ENCODE measurements at places on chromosomes 16 and 17.

DNA sequence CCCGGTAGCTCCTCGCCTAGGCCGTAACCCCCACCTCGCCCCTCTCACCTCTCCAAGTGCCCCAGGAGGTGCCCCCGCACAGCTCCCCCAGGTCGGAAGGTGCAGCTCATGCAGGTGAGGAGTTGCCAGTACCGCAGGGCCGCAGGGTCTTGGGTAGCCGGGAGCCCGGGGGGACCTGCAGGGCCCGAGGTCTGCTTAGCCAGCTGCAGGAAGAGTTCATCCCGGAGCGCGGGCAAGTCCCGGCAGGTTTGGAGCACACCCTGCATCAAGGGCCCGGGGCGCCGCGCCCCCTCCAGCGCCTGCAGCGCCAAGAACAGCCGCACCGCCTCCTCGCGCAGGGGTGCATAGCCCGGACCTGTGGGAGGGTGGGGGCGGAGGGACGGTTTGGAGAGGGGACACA is 4.8 kb downstream of the PLEKHH3 start:
- DNase-seq: no peak

DNA sequence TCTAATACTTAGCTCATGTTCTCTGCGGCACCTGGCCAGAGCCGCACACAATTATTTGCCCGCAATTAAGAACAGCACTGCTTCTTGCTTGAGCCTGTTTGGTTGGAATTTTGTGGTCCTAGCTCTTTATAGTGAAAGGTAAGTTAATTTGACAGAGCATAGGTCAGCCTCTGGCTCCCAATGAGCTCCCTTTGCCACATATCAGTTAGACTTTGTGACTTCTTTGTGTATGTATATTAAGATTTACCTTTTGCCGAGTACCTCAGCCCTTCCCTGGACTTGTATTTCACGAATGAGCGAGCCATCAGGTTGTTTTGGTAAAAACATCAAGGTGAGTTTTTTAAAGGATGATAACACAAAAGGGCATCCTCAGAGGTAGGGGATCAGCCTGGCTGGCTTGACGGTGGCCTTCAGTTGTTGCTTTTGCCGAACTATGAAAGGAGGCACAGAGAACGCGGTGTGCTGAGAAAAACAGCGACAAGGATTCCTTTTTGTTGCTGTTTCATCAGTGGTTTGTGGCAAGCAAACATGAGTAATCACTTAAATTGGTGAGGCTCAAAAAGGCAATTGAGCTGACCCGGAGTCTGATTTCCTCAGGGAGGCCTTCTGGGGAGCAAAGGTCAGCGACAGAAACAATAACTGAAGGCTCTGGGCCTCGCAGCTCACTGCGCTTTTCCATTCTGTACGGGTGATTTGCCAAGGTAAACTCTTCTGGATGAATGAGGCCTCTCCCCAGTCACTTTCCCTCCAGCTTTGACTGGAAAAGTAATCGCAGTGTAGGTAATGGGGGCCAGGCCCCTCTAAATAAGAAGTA is 163.6 kb downstream of the HS3ST3A1 start:
- DNase-seq: no peak

DNA sequence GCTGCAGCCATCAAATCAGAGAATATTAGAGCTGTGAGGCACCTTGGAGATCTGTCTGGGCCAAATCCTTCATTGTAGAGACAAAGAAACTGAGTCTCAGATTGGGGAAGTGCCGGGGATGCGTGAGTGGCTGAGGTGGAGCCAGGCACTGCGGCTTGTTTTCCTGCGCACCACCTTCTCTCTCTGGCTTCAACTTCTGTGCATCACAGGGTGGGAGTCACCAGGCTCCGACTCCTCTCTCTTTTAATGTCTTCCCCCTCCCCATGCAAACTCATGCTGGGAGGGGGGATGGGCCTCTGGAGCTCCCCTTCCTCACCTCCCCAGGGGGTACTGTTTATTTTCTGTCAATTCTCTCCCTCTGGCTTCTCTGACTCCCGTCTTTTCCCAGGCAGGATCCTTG is 8.7 kb upstream of the ETV4 start:
- DNase-seq: no peak

- DNase-seq: no peak
Measured at GRCh38 chr17:80244871-80245509, 15.7 kb upstream of the RNF213 start.

GRCh38 chr17:78355701-78356100 is 4.2 kb downstream of the SOCS3 start:
- DNase-seq: no peak

- no peak for DNase-seq
Measured at GRCh38 chr17:41631025-41631897, 6.9 kb upstream of the KRT17 start.

DNA sequence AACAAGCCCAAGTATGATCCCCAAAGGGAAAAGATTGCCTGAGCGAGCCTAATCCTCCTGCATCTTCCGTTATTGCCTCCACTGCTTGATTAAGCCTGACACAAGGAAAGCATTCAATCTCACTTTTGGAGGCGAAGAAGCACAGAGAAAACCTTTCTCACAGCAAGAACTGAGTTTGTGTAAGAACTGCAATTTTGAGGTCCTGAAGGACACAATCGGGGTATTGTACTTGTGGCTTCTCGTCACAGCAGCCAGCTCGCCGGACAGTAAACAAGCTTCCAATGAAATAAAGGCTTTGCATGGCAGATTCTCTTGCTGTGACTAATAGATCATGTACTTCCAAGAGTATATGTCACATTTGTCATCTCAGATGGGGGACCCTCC is 18.7 kb upstream of the FOXF1 start:
- no peak for DNase-seq

DNA sequence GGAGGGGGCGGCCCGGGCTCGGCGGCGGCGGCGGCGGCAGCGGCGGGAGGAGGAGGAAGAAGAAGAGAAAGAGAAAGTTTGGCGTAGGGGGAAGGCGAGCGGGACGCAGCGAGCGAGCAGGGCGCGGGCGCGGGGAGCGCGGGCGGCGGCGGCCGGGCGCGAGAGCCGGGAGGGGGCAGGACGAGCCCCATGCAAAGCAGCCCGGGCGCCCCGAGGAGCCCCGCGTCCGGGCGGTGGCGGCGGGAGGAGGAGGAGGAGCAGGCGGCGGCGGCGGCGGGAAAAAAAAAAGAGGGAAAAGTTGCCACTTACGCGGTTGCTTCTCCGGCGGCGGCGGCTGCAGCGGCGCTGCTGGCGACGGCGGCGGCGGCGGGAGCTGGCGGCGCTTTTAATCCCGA is 10.3 kb upstream of the ZFHX3 start:
- DNase-seq: no peak

DNA sequence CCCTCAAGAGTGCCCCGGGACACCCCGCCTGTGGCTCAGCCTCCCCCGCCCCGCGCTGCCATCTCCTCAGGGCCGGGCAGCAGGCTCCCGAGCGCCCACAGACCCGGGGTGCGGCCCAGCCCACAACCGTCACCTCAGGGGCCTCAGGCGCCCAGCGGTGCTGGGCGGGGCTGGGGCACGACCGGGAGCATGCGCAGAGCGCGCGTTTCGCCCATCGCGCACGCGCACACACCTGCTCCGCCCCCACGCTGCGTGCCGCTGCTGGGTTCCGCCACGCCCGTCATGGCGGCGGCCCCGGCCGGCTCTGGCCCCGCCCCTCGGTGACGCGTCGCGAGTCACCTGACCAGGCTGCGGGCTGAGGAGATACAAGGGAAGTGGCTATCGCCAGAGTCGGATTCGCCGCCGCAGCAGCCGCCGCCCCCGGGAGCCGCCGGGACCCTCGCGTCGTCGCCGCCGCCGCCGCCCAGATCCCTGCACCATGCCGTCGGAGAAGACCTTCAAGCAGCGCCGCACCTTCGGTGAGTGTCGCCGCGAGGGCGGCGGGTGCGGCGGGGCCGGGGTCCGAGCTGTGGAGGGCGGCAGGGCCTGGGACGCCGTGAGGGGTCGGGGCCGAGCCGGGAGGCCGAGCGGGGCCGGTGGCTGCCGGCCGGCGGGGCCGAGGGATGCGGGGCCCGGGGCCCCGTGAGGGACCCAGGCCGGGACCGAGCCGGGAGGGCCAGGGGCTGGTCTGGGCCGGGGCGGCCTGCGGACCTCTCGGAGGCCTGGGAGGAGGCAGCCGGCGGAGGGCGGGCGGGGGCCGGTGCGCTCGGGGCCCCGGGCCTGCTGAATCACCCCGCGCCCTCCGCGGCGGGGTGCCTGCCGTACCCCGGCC is at the start of gene MAP1LC3B:
Gene MAP1LC3B (plus strand): TSS at position 387 of the 871 bp plus-strand sequence. CDS start 92 bp downstream, at position 479.
- DNase-seq: peak; percentile 94

DNA sequence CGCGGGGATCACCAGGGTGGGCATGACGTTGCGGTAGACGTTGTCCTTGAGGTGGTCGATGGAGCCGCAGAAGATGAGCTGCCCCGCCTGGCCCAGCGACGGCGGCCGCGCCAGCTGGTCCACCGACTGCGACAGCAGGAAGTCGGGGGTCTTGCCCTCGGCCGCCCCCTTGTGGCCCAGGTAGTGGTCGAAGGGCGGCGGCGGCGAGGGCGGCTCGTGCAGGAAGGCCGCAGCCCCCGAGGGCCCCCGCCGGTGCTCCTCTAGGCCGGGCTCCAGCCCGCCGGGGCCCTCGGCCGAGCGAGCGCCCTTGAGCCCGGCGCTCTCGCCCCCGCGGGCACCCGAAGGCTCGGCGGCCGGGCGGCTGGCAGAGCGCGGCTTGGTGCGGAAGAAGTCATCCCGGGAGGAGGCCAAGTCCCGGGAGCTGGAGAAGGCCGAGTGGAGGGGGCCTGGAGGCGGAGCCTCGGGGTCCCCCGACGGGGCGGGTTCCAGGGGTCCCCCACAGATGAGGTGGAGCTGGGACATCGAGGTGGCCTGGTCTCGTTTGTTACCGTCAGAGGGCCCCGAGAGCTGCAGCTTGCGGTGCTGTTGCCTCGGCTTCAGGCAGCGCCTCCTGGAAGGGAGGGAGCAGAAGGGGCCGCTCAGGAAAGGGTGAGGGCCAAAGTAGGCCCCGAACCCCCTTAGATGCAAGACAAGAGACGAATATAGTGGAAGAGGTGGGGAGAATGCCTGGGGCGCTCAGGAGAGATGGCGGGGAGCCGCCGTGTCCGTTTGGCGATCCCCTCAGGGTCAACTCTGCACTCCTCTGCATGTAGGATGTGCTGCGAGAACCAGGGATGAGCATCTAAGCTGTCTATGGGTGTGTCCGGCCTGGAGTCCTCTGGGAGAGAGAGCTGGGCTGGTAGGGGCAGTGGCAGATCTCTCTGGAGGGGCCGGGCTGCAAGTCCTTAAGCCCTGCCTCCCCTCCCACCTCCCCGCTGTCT is 8.8 kb downstream of the FAM171A2 start:
- DNase-seq: no peak

DNA sequence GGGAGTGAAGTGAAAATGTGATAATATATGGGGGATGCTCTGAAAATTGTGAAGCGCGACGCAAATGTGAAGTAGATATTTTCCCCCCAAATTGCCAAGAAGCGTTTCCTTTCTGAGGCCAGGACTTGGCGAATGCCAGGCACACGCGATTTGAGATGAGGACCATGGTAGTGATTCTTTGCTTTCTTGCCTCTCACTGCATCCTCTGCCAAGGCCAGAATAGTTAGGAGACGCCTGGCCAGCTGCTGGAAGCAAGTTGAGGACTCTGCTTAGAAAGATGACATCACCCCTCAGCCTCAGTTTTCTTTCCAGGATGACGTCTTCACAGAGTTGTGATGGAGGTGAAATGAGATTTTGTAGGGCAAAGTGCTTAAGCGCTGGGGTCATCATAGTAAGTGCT is 25.9 kb downstream of the PIPOX start:
- no peak for DNase-seq

DNA sequence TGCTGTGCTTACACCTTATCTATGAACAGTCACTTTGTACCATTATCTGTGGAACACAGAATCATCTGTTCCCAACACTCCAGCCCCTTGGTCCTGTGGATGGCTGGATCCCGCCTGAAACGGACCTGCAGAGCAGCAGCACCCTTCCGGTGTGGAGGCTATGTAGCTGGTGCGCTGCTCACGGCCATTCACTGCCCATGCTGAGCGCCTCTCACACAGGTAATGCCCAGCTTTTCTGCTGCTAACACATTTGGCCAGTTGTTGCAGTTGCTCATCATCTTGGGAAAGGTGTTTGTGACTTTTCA is 11.4 kb upstream of the PLK1 start:
- no peak for DNase-seq

GRCh38 chr17:74452033-74452840 is 14.2 kb upstream of the CD300A start:
- DNase-seq: peak; percentile 86

GRCh38 chr17:1621273-1621954 is 7.2 kb downstream of the SLC43A2 start:
- no peak for DNase-seq

GRCh38 chr17:39648616-39649366 is 11.8 kb downstream of the STARD3 start:
- DNase-seq: no peak

- no peak for DNase-seq
Measured at GRCh38 chr17:81118308-81119221, 46.7 kb upstream of the PVALEF start.

DNA sequence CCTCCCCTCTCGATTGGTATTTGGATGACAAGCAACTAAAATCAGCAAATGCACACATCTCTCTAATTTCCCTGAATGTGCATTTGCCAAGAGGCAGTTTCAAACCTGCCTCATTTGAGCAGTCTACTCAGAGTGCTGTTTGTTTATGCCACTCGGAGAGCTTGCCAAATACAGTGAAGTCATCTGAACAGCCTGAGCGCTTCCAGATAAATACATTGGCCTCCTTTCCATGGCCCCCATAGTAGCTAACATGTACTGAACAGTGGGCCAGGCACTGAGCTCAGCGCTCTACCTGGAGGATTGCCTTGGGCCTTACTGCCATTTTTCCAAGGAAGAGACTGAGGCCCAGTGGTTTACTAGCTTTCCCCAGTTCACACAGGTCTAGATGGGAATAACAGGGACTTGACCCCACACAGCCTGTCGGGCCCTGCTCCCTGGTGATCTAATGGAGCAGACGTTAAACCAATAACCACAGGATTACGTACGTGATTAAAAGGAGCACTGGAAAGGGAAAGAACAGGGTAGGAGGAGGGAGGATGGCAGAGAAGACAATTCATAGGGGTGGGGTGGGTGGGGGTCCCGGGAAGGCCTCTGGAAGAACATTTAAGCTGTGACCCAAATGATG is 18.7 kb upstream of the ANKRD40CL start:
- DNase-seq: peak; percentile 38

DNA sequence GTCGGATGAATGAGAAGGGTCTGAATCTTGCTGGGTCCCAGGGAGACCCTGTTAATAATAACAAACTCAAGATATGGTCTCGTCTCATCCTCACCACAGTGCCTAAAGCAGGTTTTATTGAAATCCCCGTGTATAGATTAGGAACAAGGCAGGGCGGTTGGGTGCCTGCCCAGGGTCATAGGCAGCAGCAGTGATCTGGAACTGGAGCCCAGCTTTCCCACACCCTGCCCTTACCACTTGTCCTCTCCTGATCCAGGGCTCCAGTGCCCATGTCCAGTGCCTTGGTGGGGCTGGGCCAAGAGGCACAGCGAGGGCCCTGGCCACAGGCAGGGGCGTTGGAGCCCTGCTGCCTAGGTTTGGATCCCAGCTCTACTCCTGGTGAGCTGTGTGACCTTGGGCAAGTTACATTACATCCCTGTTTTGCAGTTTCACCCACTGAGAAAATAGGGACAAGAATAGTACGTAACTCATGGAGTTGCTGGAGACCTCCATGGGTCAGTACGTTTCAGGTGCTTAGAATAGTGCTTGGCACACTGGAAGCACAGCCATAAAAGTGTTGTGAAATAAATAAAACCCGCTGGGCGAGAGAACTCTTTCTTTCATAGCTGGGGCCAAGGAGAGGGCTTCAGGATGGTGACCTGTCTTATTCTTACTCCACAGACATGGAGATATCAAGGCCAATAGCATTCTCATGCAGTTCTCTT is 13.9 kb downstream of the SOCS3 start:
- DNase-seq: no peak

GRCh38 chr17:40576113-40576740 is 11.0 kb upstream of the CCR7 start:
- DNase-seq: no peak
